ENCODE measurements at places on chromosomes 11 and 22. TPM values are rescaled to one million over a fixed set of nuclear protein-coding genes. Genes with fewer than 3 reads are reported as not detected.

Gene TTC36
- total RNA-seq, result 0.67 TPM

Gene PNPLA3
- 0.34 TPM for total RNA-seq

DNA sequence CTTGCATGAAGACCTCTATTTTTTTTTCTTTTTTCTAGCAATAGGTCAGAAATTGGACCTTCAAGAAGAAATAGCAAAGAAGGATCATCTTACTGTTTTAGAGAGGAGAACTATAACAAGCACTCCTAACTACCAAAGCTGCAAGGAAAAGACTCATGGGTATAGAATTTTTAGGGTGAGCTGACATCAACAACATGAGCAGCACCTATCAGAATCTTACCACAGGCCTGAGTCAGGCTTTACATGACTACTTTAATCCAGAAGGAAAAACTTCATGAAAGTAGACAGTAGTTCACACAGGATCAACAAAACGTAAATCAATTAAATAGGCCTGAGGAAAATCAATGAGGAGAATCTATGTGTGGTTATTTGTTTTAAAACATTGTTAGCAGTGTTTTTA is 130.5 kb downstream of the FAM76B start:
- no peak for DNase-seq

GRCh38 chr11:47918882-47919495 is 61.4 kb upstream of the PTPRJ start:
- DNase-seq, result no peak

DNA sequence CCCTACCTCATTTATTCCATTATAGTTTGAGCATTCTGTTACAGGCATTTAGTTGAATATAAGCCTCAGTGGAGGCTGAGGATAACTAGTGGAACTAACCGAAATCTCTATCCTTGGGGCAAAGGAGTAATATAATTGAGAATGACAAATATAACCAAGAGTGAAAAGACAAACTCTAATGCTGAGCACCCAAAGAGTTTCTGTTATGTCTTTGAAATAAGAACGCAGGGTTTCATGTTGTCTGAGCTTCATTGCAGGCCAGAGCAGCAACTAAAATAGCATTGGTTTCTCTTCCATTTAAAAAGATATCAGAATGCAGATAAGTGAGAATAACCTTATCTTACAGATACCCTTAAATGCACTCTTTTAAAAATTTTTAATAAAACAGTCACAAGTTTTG is 131.8 kb downstream of the SBF2 start:
- no peak for DNase-seq

Gene TP53I11
- total RNA-seq, result 28.3 TPM

DNA sequence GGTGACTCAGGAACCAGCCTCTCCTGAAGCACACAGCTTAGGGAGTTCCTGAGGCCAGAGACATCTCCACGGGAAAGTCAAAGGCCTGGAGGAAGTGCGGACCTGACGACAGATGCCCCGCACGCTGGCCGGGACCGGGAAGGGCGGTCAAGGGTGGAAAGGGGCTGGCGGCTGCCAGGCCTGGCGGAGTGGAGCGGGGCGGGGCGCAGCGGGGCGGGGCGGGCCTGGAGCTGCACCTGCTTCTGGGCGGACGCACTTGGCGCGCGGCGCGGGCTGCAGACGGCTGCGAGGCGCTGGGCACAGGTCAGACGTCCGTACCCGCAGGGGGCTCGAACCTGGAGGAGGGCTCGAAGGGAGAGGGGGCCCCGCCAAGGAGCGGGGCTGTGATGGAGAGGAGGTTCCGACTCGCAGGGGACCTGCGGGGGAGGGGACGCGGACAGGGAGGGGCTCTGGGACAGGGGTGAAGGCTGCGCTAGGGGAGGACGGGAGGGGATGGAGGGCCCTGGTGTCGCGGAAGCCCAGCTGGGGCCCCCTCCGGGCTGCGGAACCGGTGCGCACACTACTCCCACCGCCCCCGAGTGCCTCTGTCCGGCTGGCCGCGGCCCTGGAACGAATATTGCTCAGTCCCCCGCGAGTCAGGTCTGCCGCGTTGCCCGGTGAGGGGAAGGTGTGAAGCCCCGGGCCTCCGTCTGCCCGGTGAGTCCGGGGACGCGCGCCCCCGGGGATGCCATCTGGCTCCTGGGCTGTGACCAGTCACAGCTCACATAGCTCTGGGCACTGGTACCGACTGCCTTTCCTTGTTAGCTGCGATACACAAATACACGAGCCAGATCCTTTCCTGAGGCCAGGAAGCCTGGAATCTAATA is at the start of gene TMEM45B:
Gene TMEM45B (plus strand): TSS at position 253 of the 866 bp plus-strand sequence. CDS start 36,635 bp downstream, outside the sequence.
- DNase-seq, result peak; percentile 55

Gene ABCG4
- total RNA-seq, result not detected
